ENCODE measurements at places on chromosomes 2 and 18.

DNA sequence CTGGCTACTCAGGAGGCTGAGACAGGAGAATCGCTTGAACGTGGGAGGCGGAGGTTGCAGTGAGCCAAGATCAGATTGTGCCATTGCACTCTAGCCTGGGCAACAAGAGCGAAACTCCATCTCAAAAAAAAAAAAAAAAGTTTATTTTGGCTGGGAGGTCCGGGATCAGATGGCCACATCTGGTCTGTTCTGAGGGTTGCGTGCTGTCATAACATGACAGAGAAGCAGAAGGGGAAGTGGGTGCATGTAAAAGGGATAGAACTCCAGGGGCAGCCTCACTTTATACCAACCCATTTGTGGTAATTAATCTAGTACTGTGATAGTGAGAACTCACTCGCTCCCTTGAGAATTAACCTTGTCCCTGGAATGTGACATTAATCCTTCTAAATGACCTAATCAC lies 101.2 kb downstream of the PTPN4 start:
- no peak for DNase-seq

DNA sequence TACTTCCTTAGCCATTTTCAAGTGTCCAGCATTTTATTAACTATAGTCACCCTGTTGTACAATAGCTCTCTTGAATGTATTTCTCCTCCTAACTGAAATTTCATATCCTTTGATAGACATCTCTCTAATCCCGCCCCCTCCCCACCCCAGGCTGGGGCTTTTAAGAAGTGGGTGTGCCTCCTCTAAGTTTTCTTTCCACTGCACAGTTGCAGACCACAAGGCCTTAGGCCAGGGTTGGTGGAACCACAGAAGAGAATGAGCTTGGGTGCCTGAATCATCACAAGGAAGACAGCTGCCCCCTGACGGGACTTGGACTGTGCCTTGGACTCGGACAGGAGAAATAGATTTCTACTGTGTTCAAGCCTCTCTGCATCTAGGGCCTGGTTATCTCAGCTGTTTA lies 193.4 kb downstream of the HAUS1 start:
- DNase-seq: no peak

DNA sequence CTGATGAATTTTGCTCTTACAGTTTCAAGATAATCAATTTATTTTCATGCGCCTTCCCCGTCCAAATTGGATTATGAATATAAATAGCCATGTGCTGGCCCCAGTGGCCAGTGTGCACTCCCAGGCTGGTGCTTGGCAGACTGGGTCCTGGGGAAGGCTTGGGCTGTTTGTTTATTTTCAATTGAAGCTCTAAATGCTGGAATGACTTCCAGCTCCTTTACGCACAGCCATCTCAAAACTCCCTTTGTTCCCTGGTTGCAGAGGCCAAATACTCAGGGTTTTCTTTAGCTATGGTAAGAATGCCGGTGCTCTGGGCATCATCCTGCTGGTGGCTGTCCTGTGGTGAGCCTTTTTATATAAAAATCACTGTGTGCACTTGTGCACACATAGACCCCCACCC lies 131.5 kb downstream of the PRKCE start:
- DNase-seq: no peak

DNA sequence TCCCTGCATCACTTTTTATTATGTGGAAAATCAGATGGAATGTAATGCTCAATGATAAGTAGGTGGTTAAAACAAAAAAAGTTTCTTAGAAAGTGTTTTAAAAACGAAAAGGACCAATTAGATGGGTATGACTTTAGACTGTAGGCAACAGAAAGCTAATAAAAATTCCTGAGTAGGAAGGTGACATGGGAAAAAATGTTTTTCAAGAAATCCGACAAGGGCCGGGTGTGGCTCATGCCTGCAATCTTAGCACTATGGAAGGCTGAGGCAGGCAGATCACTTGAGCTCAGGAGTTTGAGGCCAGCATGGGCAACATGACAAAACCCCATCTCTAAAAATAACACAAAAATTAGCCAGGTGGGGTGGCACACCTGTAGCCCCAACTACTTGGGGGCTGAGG lies 126.1 kb downstream of the THADA start:
- no peak for DNase-seq

GRCh38 chr2:134532537-134532936 lies 186.3 kb downstream of the TMEM163 start:
- no peak for DNase-seq

DNA sequence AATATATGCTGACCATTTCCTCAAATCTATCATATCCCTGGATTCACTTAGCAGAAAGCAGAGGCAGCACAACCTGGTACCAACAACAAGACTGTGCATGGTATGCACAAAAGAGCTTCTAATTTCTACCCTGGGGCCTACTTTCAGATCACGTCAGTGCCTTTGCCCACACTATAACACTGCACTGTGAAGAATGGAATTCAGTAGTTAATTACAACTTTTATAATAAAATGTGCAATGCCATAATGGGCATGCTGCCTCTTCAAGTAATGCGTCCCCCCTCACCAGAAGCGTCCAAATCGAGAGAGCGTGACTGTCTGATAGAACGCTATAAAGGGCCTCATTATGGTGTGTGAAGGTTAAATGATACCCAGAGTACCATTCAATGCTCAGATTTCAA lies 328.1 kb upstream of the PKDCC start:
- DNase-seq: no peak

DNA sequence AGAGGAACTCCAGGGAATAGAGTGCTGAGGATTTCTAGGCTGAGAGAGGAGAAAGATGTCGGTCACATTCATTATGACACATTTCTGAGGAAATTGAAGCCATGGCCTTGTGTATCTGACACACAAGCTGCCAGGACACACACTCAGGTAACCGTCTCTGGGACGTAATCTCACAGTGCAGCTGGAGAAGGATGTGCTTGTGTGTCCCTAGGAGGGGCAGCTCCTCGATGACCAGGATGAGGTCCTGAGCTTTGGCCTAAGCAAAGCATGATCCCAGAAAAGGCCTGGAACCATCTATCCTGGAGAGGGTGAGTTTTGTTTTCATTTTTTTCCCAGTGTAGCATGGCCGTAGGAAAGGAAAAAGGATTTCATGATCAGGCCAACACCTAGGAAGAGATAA lies 102.2 kb downstream of the CAPN13 start:
- no peak for DNase-seq

DNA sequence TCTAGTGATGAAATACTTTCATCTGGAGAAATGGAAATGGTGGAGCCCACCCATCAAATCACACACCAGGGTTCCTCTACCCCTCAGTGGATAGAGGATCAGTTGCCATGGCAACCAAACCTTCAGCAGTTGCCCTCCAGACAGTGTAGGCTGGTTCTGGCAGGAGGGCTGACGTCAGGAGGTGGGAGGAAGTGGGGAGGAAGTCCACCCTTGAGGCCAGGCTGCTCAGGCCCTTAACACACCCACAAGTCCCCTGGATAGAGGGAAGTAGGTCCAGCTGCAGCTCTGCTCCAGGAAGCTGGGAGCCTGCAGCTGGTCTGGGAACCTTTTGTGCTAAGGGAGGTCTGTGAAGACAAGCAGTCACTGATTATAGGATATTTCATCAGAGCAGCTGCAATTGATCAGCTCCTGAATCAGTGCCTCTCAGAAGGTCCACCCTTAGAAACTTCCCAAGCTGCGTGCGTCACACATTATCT lies 186.6 kb downstream of the MTX2 start:
- no peak for DNase-seq

- DNase-seq: no peak
These were observed 21.1 kb downstream of the ILKAP start for GRCh38 chr2:238182362-238182761.

DNA sequence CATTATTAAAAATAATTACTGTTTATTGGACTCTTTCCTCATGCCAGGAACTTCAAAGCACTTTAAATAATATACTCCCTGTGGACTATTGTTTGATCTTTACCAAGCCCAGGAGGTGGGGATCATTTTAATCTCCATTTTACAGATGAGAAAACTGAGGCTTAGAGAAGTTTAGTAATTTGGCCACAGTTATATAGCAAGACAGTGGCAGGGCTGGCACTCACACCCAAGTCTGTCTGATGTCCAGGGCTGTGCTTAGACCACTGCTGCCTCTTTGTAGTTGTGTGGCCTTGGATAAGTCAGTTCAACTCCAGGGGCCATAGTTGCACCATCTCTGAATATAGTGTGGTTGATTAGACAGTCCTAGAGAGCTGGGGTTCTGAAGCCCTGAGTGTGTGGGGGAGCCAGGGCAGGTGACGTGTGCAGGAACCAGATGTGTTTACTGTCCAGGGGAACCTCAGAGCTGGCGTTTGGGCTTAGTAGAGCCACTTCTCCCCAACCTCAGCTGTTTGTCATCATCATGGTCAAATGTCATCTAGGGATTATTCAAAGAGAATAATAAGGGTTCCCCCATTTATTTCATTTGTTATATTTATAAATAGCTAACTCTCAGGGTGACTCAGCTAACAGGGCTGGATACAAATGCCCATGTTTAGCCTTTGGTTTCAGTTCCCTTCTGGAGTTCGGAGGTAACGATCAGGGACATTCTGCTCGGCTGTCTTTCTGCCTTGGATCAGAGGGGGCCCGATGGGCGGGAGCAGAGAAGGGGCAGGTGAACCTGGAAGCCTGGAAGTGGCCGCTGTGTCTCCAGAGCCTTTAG lies 68.0 kb downstream of the BOLA3 start:
- DNase-seq: no peak

DNA sequence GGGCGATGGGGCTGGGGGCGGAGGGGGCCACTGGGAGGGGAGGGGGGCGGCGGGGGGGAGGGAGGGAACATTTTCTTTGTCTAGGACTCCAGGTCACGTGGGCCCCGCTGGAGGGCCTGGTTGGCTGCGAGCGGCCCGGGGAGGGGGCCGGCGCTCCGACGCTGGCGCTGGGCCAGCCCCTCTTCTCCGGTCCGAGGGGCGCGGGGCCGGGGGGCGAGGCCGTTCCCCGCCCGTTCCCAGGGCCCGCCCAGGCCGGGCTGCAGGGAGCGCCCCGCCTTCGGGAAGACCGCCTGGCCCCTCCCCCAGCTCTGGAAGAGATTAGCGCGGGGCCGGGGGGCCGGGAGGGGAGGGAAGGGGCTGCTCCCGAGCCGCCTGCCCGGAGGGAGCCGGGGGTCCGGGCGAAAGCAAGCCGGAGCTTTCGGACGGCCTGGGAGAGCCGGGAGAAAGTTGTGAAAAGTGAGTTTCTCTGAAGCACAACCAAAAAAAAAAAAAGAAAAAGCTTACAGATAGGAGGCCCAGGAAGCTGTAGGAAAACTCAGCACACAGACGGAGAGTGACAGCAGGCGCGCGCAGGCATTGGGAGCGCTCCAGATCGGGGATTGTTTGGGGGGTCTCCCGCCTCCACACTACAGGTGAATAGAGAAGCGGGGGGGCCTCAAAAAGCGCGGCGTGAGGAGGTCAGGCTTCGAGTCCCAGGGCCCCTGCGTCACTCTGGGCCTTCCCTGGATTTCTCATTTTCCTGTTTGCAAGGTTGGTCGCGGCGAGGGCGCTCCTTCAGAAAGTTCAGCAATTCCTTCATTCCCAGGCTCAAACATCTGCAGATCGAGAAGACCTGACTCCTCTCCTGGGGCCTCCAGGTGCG lies 84.1 kb upstream of the POMC start:
- DNase-seq: no peak

GRCh38 chr2:159921752-159922404 lies 123.9 kb upstream of the CD302 start:
- DNase-seq: no peak

- no peak for DNase-seq
These were observed 4.7 kb downstream of the PLCL1 start for GRCh38 chr2:197809064-197809463.

DNA sequence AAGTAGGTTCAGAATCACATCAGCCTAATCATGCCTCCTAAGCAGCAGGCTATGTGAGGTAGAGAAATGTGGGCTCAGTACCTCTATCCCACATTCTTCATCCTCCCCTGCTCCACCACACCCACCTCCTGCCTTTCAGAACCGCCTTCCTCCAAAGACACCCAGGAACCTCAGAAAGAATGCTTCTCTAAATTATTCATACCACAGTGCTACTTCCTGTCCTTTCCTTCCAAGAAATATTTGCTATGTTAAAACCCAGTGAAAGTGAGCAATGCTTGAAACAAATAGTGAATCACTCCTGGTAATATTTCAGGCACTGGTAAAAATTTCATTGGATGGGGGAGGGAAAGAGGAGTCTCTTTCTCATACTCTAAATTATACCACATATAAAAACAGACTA lies 24.0 kb upstream of the CREB1 start:
- no peak for DNase-seq

- DNase-seq: no peak
These were observed 148.3 kb downstream of the HNMT start for GRCh38 chr2:138112536-138112935.

DNA sequence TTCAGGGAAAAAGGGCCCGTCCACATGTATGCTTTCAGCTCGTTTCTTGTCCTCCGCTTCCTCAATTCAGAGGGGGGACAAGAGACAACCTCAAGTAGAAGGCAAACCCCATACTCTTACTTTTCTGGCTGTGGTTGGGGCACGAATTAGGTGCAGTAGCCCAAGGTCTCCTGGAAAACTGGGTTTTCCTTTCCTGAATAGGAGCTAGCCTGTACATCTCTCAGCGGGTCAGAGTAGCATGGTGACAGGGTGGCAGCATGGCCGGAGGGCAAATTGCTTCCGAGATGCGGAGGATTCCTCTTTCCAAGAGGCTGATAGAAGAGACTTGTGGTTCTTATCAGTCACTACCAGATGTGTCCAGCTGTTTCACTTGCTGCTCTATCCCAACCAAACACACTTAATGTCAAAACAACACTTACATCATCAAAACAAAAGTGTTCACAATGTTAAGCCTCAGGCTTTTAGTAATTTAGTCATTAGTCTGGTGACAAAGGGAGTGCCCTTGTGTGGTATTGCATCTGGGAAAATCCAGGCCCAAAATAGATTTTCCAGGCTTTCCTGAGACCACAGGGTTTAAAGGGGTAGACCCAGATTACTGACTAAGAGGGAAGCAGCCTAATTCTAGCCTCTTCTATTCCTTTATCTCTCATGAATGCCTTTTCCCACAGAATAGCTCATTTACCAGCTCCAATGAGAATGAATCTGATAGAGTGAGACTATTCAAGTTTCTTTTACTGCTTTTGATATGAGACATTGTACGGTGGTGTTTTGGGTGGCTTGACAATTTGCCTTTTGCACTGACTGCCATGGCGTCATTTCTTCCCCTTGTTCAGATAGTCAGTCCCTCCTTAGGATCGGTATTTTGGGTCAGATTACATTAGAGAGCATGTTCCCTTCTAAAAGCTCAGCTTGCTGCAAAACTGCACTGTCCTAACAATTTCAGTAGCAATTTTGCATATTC lies 162.0 kb downstream of the LTBP1 start:
- DNase-seq: no peak

GRCh38 chr2:82795446-82795845 lies 1663.6 kb downstream of the SUCLG1 start:
- DNase-seq: no peak

DNA sequence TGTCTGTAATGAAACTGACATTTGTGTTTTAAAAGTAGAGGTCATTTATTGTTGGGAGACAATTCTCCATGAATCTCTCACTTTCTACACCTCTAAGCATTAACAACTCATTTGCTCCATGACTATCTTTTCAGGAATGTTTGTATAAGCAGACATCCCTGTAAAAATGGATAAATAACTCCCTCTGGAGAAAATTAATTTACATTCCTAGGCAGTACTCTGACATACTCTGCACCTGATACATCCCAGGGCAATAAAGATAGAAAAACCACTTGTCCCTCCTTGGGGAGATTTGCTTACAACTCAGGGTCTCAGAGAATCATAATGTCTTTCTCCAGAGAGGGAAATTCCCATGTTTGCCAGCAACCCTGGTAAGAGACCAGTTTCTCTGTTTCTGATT lies 1037.7 kb upstream of the SLC39A10 start:
- DNase-seq: no peak

All from AG04449 (cell line).